ENCODE measurements at places on chromosomes 2 and 18.

- DNase-seq: no peak
Observed at GRCh38 chr18:44968336-44968735, 287.6 kb downstream of the SETBP1 start.

DNA sequence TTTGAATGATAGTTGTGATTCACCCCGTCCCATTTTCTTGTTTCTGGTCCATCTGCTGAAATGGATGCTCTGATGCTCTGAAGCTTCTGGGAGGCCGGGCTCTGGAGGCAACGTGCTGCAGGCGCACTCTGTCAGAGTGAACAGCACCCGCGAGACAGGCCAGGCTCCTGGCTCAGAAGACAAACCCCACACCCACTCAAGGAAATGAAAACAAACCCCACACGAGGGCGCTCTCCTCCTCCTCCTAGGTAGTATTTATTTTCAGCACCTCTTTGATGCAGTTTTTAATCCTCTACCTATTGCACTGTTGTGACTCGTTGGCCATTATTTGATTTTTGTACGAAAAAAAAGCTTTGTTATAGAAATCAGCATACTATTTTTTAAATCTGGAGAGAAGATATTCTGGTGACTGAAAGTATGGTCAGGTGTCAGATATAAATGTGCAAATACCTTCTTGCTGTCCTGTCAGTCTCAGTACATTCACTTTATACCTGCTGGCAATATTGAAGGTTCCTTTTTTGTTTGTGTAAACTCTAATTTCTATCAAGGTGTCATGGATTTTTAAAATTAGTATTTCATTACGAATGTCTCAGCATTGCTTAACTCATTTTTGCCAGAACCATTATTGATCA is 10.3 kb upstream of the CHST10 start:
- DNase-seq: no peak

GRCh38 chr2:141497272-141497671 is 633.5 kb downstream of the LRP1B start:
- DNase-seq: no peak

DNA sequence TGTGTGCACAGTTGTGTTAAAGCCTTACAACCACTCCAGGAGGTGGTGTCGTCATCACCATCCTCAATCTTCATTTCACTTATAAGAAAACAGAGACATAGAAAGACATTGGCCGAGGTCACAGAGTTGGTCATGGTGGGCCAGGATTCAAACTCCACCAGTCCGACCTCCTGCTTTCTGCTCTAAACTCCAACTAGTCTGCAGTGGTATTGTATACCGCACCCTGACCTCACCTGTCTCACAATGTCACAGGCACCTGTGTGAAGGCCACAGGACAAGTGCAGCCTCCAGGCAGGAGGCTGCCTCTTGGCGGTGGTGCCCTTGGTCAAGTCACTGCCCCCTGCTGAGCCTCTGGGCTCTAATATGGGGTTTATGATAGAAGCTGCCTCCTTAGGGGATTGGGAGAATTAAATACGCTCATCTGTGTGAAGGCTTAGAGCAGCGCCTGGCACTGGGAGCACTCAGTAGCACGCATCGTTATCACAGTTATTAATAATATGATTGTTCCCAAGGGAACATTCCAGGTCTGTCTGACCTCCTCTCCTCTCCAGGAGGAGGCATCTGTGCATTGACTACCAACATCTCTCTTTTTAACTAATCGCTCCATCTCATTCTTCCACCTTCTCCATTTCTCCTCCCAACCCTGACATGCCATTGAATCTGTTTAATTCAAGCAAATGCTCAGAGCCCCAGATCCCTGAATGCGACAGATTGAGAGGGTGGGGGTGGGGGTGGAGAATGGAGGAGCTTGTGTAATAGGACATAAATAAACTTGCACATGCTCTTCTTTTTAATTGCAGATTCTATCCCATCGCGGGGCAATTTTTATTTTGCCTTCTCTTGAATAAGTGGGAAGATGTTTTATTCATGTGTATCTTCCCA is 112.7 kb downstream of the MCFD2 start:
- DNase-seq: peak; percentile 4

DNA sequence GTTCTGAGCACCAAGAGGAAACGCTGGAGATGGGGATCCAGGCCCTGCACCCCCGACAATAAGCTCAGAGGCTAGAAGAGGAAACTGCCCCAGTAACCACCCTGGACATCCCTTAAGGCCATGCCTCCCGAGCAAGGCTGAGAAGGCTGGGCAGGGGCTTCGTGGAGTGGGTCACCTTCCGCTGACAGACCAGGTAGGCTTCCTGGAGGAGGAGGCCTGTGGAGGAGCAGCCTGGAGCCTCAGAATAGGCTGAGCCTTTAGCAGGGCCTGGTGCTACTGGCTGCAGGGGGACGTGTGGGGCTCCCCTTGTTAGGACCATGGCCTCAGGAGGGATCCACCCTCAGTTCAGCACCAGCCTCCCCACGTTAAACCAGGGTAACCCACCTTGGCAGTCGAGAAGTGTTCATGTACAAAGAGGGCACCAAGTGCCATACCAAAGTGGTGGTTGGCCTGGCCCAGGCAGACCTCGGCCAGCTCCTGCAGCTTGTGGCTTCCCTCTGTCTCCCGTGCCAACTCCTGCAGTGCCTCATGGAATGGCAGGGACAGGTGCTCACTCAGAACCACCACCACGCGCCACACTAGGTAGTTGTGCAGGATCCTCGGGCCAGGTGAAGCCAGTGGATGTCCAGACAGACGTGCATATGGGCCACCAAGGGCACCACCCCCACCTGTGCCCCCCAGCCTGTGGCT is 28.5 kb upstream of the ALPP start:
- DNase-seq: no peak

DNA sequence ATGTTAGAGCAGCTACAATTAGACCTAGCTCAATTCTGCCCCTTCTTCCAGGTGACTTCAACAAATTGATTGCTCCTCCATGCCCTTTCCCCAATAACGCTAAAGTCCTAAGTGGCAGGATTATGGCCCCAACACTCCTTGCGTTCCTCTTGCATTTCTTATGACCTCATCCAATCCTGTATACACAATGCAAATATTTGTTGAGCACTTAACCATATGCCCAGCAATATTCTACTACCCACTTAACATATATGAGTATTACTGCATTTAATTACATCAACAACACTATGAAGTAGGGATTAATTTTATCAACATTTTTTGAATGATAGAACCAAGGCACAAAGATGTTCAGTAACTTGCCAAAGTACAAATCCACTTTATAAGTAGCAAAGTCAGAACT is 54.2 kb upstream of the ACVR2A start:
- no peak for DNase-seq

GRCh38 chr2:233029321-233029720 is 3.2 kb upstream of the NEU2 start:
- no peak for DNase-seq

DNA sequence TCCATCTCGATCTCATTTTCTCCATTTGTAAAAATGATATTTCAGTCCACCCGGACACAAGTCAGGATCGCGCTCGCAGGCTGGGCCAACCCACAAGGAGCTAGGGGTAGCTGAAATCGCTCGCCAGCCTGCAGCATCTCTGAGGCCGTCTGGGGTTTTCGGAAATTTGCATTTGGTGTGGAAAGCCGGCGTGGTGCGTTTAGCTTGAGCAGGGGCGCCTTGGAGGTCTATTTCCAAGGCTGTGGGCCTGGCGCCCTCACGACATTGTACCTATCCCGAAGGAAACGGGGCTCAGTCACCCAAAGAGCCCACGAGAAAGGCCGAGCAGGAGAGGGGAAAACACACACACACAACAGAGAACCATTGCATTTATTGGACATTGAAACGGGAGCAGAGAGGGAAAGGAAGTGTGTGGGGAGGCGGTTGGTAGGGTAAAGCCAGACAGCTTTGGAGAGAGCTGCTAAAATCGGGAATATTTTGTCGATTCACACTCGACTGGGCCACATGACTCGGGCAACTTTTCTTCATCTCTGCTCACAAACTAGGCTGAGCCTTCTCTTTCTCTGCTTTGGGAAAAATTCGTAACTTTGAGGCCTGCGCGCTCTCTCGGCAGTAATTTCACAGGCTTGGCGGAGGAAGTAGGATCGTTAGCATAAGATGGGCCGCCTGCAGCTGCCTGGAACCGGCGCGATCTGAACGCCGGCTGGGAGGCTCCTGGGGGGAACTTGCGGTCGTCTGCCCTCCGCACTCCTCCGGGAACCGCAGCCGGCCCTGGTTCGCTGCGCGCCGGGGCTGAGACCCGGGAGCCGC is 1.1 kb upstream of the HOXD8 start:
- DNase-seq: peak; percentile 79

DNA sequence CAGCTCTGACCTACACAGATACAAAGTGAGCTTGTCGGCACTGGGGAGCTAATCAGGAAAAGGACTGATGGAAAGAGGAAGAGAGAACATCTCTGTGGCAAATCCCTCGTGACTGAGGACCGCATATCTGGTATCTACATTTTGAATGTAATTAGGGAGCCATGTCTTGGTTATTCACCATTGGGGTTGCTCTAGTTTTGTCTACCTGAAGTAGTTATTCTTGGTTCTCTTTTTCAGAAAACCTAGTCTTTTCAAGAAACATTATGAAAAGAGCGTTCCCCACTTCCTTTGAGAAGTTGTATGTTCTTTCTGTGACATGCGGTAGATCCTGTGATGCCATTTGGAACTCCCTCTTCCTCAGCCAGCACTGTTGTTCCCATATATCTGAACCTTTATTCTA is 104.4 kb downstream of the DOCK10 start:
- DNase-seq: no peak

DNA sequence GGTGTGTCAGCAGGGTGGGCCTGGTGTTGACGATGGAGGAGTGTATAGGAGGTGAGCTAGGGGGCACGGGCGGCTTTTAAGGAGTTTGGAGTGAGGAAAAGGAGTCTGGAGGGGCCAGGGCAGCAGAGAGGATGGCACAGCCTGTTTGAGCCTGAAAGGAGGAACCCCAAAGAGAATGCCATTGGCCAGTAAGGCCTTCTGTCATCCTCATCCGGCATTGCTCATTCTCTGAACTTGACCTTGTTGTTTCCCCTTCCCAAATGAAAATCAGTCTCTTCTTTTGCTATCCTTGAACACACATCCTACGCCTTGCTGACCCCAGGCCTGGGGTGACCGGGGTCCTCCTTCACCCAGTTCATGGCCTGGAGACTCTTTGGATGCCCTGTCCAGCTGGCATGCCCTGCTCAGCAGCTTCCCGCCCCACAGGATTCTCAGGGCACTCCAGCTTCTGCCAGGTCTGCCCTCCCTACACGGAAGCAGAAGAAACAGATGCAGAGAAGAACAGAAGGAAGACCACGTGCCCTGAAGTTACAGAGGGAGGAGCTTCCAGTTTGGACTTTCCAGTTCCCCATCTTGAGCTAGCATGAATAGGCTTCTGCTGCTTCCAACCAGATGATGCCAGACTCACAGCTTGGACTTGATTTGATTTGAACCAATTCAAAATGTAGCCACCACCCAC is 20.5 kb upstream of the KIF3C start:
- DNase-seq: no peak

GRCh38 chr2:223654384-223654915 is 52.3 kb upstream of the SCG2 start:
- DNase-seq: no peak

DNA sequence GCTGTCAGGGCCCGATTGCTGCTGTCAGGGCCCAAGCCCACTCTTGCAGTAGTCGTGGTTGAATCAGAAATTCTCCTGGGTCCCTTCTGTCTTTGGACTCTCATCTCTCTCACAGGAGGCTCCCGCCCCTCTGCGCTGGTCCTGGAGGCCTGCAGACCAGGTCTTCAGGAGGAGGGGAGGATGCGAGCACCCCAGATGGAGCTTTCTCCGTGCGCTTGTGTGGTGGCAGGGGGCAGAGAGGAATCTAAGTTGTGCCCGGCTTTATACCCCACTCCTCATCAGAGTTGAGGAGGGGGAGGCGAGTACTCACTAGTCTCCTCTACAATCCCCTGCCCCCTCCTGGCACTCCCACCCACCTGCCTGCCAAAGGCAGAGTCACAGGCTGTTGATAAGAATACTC is 10.4 kb downstream of the EN1 start:
- no peak for DNase-seq

DNA sequence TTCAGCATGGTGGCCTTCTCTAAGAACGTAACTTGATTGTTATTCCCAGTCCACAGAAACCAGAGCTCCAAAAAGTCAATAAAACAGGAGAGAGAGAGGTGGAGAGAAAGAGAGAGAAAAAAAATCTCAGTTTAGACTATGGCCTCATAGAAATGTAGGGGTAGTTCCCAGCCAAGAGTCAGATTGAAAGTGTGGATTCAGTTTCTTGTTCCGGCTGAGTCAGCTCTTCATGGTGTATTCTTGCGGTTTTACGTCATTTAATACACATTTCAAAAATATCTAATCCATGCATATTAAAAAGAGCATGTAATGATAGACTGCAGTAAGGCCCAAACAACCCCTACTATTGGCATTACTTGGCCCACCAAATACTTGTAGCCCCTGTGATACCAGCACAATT is 303.9 kb downstream of the ETAA1 start:
- no peak for DNase-seq

GRCh38 chr18:31801078-31801477 is 40.4 kb upstream of the SLC25A52 start:
- no peak for DNase-seq

GRCh38 chr2:60311524-60311923 is 241.9 kb downstream of the BCL11A start:
- DNase-seq: no peak

DNA sequence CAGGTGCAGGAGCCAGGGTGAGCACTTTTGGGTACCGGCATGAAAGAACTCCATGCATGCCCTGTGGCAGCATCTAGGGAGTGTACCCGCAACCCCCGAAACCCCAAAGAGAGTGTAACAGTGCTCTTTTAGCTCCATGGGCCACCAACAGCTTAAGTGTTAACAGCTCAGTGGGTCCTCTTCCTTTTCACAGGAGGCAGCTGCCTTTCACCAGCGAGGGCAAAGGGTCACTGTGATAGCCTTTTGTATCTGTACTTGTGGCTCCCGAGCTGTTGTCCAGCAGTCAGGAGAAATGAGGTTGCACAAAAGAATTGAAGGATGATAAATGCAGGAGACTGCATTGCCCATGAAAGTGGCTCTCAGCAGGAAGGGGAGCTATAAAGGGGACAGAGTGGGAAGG is 1166.3 kb upstream of the ACVR2A start:
- DNase-seq: no peak

DNA sequence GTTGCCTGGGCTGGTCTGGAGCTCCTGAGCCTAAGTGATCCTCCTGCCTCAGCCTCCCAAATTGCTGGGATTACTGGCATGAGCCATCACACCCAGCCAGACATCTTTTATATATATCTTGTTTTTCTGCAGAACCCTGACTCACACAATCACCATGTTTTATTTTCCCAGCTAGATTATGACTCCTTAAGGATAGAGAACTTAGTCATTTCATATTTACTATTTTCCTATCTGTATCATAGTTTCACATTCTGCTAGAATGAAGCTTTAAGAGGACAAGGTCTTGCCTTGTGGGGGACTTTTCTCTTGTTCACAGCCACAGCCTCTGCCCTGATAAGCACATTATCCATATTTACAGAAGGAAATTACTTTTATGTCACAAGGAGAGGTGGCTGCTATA is 73.9 kb downstream of the LBH start:
- no peak for DNase-seq
